ENCODE measurements at places on chromosomes 6 and 20. TPM values are rescaled to one million over a fixed set of nuclear protein-coding genes. Genes with fewer than 3 reads are reported as not detected.

- DNase-seq: peak; percentile 78
Observed at GRCh38 chr20:35901678-35902544, 52.4 kb downstream of the SCAND1 start.

- DNase-seq: no peak
Observed at GRCh38 chr6:41896281-41896680, 1.1 kb upstream of the USP49 start.

GRCh38 chr6:136037242-136037875, 185.9 kb downstream of the PDE7B start:
- no peak for DNase-seq

DNA sequence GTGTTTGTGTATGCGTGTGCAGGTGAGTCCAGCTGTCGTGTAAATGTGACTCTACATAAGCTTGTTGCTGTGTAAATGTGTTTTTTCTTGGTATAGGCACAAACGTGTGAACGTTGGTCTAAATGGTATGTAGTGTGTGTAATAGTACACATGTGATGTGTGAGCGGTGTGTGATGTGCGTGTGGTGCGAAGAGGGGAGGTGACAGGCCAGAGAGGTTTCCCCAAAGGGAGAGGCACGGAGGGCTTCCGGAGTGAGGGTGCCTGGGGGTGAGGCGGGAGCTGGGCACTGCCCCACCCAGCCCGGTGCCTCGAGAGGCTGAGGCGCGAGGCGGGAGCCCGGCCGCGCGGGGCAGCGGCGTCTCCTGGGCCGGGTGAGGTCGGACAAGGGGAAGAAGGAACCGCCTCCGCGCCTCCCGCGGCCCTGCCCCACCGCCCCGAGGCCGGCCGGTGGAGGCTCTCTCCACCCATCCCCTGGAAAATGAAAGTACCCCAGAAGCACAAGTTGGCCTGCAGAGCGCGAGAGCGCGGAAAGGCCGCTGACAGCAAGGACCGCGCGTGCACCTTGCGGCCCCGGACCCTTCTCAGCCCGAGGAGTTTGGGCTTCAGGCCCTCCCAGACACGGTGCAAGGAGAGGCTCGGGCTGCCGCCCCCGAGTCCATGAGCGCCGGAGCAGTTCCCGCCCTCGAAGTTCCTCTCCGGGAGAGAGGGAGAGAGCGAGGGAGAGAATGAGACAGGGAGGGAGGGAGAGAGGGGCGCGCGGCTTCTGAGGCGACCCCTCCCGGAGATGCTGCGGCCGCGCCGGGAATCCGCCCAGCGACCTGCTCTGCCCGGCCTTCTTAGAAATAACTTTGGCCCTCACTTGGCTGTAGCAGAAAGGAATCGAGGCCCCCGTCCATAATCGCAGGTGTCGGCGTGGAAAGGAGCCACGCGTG, 43.2 kb upstream of the OSTM1 start:
- DNase-seq: no peak

DNA sequence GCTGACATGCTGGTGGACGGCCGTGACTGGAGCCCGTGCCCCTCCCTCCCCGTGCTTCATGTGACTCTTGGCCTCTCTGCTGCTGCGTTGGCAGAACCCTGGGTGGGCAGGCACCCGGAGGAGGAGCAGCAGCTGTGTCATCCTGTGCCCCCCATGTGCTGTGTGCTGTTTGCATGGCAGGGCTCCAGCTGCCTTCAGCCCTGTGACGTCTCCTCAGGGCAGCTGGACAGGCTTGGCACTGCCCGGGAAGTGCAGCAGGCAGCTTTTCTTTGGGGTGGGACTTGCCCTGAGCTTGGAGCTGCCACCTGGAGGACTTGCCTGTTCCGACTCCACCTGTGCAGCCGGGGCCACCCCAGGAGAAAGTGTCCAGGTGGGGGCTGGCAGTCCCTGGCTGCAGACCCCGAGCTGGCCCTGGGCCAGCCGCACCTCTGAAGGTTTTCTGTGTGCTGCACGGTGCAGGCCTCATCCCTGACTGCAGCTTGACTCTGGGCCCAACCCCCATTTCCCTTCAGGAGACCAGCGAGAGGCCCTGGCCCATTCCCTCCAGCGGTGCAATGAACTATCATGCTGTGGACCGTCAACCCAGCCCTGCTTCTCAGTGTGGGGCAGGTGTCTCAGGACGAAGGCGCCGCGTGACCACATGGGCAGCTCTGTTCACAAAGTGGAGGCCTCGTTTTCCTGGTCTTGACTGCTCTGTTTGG, 8.1 kb downstream of the NPBWR2 start:
- DNase-seq: no peak

- DNase-seq: no peak
Observed at GRCh38 chr20:63235399-63235983, at the start of gene BIRC7. BIRC7 (plus strand) TSS chr20:63235905; CDS start chr20:63236097, 192 bp downstream.

DNA sequence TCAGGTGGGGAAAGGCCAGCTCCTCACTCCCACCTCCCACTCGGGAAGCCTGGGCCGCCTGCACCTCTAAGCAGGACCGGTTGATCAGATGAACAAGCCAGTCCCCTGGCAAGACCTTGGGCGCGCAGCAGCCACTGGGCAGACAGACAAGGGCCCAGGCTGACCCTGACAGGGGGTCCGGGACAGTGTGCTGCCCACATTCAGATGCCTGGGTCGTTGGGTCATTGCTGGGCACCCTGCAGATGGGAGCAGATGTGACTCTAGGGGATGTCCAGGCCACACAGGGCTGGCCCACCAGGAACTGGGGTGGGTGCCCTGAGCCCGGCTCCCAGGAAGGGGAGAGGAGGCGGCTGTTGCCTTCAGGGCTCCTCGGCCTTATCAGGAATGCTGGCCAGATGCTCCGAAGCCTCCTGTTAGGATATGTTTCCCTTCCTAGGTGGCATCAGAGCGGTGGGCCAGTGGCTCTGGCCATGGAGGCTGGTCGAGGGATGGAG, 17.3 kb upstream of the FRMD1 start:
- DNase-seq: no peak

DNA sequence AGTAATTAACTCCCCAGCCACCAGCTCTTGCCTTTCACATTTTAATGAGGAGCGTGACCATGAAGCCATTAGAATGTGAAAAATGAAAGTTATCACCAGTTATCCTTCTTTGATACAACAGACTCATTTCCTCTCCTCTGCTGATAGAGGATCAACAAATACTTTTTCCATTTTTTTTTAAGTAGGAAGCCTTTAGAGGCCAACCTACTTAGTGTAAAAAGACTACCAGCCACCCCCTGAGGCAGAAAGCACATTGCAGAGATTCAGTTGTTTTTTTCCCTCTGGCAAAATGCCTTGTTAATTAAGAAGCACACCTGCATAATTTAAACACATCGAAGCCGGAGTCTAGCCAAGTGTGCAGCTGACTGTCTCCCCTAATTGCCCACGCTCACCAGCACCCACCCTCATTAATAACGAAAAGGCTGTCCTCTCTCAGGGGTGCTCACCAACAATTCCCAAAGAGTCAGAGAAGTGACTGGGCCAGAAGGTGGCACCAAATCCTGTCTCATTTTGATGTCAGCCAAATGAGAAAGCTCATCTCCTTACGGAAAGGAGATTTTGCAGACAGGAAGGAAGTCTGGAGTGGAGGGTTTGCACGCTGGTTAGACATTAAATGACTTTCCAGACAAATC, 60.9 kb upstream of the MC3R start:
- no peak for DNase-seq

- no peak for DNase-seq
Observed at GRCh38 chr20:57628047-57628961, 8.1 kb upstream of the ZBP1 start.

- no peak for DNase-seq
Observed at GRCh38 chr20:56897318-56897957, 268.3 kb downstream of the TFAP2C start.

NRSN1 gene
- not detected for polyA plus RNA-seq

CEP85L gene
- 7.5 TPM for polyA plus RNA-seq

CCN5 gene
- 0.37 TPM for polyA plus RNA-seq

MEI4 gene
- not detected for polyA plus RNA-seq

TMEM74B gene
- not detected for polyA plus RNA-seq

TFAP2A gene
- 2.3 TPM for polyA plus RNA-seq

PRRT1 gene
- polyA plus RNA-seq: 0.27 TPM

WFDC2 gene
- not detected for polyA plus RNA-seq

EYA4 gene
- 30.9 TPM for polyA plus RNA-seq

SRPK1 gene
- polyA plus RNA-seq: 41.6 TPM

Data from AG04450 (cell line).